ENCODE measurements at places on chromosomes 5 and 9.

- DNase-seq, result no peak
These were observed 60.8 kb downstream of the TSTD2 start for GRCh38 chr9:97572196-97572891.

GRCh38 chr9:81716409-81716808 lies 27.1 kb upstream of the TLE1 start:
- DNase-seq, result no peak

DNA sequence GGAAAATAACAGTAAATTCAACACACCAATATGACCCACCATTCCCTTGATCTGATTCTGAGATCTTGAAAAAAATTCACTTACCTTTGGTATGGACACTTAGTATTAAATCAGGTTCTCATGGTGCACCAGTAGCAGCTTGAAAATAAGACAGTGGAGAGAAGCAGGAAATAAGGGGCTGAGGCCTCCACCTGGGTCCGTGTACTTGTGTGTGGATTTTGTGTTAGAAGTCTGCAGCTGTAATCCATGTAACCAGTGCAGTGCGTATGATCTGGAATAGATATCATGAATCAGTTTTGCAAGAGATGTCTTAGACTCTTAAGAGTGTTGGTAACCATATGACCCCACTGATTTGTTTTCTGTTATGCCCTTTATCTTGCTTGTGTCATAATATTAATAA lies 107.1 kb downstream of the FBXL7 start:
- no peak for DNase-seq

GRCh38 chr5:518721-519120 lies 5.5 kb downstream of the SLC9A3 start:
- no peak for DNase-seq

DNA sequence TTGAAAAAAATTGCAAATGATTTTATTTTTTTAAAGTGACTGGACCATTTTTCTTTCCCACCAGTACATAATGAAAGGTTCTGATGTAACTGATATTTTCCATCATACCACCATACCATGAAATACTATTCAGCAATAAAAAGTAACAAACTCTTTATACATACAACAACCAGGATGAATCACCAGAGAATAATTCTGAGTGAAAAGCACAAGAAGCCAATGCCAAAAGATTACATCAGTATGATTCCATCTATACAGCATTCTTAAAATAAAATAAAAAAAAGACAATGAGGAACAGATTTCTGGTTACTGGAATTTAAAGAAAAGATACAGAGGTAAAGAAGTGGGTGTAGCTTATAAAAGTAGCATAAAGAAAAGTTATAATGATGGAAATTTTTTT lies 423.7 kb upstream of the ST8SIA4 start:
- no peak for DNase-seq

GRCh38 chr9:124906966-124907365 lies 33.9 kb downstream of the GOLGA1 start:
- no peak for DNase-seq

- peak; percentile 4 for DNase-seq
These were observed 46.7 kb downstream of the TRIP13 start for GRCh38 chr5:939368-939767.

DNA sequence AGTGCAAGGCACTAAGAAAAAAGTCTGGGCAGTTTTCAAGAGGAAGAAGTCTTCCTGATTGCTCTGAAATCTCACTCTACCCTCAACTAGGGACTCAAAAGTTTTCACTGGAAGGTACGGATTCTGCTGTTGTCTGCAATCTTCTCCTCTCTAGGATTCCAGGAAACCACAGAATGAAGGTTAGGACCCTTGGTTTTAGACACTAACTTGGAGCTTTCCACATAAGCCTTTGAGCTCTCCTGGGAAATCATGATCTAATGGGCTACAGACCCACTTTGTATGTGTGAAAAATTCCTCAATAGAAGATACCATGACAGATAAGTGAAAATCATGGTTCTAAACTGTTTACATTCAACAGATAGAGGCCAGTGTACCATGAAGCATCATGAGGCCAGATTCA lies 265.1 kb downstream of the PSAT1 start:
- DNase-seq, result no peak

GRCh38 chr5:76790632-76791290 lies 28.1 kb upstream of the F2RL1 start:
- DNase-seq, result no peak

DNA sequence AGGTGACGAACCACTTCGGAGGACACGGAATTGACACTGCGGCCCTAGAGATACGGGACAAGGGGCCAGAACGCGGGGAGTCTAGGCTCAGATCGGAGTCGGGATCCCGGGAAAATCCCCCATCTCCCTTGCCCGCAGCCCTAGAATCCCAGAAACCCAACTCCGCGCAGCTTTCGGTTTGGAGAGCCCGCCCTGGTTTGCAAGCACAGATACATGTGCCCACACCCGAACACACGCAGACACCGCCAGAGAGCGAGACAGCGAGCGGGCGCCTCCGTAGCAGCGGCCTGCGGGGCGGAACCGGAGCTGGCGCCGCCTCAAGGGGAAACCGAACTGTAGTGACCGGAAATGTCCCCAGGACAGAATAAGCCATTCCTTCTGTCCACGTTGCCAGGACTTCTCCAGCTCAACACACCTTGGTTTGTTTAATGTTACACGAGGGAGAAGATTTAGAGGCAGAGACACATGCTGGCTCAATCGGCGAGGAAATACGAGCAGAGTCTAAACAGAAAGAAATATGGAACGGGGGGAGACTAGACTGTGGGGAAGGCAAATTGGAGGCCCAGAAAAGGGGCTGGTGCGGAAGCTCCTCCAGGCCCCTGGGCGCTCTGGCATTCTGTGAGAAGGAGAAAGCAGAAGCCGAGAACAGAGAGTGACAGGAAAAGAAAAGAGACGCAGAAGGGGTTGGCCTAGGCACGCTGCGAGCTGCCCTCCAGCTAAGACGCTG lies 2.9 kb upstream of the PAX5 start:
- peak; percentile 63 for DNase-seq

DNA sequence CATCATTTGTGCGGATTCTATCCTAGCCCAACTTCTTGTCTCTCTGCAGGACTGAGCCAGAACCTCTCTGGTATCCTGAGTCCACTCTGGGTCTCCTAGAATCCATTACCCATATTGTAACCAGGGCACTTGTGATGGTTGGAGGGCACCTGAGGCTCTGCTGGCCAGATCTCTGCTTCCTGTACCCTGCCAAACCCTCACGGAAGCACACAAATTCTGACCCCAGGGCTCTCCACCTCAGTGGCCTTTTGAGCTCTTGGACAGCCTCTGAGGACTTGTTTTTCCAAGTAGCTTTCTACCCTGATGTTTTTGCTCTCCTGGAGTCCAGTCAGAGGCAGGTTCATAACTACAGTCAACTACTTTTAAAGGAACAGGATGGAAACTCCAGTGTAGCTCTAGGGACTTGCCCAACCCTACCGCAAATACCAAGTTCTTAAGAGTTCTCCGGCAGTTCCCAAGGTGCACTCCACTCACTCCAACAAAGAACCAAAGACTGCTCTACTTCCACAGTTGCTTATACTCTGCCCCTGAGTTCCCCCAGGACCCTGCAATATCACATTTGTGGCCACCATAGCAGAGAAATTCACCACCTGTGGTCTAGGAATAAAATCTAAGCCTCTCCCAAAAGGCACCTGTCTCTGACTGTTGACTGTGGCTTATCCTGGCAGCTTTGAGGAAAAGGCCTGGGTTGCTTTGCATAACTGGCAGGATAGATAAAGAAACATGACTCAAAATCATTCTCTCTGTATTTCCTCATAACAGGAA lies 9.6 kb downstream of the PIP5K1B start:
- DNase-seq, result no peak

DNA sequence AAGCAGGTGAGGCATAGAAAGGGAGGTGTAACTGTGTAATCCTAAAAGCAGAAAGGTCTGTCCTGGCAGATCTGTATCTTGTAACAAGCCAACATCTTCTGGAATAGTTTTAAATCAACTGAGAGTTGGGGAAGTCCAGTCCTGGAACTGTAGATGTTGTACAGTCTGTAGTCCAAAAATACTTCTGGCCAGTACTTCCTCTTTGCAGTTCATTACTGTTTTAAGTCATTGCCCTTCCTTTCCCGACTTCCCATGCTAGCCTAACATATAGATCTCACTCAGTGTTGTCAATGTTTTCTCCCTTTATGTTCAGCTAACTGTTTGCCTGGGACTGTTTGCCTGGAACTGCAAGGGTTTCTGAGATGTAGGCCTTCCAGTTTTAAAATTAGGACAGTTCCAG lies 168.5 kb upstream of the ISL1 start:
- no peak for DNase-seq

- DNase-seq, result no peak
These were observed 22.0 kb downstream of the MAST4 start for GRCh38 chr5:66617991-66618768.

DNA sequence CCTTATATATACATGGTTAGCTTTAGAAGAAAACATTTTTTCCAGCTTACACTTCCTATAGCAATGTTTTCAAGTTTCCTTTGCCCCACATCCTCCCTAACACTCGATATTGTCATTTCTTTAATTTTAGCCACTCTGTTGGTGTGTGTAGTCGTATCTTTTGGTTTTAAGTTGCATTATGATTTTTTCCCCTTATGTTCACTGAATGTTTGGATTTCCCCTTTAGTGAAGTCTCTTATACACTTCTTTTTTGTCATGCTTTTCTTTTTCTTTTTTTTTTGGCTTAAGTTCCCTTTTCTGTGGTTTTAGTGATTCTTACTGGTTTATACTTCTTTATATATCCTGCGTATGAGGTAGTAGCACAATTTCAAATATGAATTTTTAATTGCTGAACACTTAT lies 58.8 kb downstream of the KDM4C start:
- no peak for DNase-seq

- peak; percentile 31 for DNase-seq
These were observed 110.3 kb upstream of the PTCH1 start for GRCh38 chr9:95626885-95627558.

- DNase-seq, result no peak
These were observed 4.7 kb downstream of the PDLIM4 start for GRCh38 chr5:132261881-132262845.

DNA sequence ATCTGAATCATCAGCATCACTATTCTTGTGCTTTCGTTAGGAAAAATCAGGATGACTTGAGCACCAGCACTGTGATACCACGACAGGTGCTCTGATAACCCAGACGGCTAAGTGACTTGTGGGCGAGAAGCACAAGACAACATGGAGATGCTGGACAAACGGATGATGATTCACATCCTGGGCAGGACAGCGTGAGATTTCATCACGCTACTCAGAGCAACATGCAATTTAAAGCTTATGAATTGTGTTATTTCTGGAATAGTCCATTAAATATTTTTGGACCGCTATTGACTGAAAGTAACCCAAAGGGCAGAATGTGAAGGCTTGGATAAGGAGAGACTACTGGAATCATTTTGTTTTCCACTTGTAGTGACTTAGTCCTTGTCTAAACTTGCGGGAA lies 114.8 kb upstream of the DAPK1 start:
- DNase-seq, result no peak

GRCh38 chr9:15944341-15944740 lies 391.5 kb downstream of the CCDC171 start:
- DNase-seq, result no peak

- no peak for DNase-seq
These were observed 127.4 kb downstream of the RMI1 start for GRCh38 chr9:84107995-84108394.

DNA sequence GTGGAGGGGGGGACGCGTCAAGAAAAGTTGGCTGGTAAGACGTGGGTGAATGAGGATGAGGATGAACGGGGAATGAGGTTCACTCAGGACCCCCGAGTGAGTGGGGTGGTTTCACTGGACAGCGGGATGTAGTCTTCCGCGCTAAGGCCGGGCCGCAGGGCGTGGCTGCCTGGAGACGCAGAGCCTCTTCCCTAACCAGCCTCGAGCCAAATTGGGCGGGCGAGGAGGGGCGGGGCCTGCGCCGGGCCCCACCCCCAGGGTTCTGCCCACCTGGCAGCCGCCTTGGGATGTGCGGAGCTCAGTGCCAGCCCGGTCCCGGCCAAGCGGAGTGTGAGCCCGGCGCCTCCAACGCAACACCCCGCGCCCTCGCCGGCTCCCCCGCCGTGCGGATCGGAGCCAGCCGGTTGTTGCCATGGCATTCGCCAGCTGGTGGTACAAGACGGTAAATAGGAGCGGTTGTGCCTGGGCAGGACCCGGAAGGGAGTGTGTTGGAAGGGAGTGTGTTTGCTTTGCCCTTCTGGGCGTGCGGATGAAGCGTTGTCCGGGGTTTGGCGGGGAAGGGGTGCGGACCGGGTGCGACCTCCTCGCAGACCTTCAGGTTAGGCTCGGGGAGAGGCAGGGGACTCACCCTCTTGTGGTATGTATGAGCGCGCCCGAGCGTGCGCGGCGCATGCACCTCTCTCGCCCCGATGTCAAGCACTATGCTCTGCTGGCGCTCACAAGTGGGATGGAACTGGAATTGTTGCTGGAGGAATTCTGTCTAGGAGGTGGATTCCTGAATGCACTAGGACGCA lies 746 bp downstream of the CAST start:
- DNase-seq, result peak; percentile 94

DNA sequence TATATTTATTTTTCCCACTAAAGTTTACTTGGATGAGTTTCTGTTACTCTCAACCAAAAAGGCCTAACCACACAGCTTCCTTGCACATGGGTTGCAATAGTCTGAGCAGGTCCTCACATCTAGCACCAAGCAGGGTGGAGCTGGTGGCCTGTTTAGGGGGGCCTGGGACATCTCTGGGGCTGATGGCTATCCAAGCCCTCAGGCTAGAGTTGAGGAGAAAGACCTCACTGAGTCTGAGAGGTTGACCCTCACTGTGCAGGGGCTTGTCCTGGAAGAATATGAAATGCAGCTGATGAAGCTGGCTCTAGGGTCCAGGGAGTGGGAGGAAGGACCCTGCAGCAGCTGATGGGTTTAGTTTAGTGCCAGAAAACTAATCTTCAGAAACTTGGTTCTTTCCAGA lies 217.1 kb upstream of the MVB12B start:
- DNase-seq, result no peak

DNA sequence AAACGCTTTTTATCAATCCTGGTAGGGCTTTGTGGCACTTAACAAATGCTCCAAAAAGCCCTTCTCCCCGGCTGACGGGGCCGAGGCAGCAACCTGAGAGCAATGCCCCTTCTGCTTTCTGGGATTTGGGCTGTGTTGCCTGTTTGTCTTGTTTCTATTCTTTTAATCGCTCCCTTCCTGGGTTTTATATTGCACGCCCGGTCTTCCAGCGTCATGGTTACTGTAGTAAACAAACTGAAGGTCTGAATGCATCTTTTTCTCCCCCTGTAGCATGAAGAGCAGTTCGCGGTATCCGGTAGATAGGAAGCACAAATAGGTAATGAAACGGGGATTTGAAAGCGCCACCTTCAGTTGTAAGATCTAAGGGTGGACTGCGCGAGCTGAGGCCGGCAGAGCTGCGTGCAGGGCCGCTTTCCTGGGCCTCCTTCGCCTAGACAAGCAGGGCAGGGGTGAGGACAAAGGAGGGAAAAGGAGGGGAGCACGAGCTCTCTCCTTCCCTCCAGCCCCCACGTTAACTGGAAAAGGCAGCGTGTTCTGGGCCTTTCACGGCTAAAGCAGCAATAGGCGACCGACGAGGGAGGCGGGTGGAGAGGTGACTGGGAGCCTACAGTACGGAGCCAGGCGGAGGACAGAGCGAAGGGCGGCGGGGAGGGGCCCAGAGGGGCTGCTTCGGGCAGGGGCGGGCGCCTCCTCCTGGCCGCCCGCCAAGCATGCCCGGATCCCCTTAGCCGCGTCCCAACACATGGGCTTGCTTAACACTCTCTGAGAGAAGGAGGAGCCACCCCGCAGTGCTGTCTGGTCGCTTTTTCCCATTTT lies 49.3 kb upstream of the ZNF366 start:
- DNase-seq, result no peak

Data from activated T-cell treated with anti-CD3 and anti-CD28 coated beads, Interleukin-2, amount 50 U/mL, for 1 hour (primary cell).